ENCODE measurements at places on chromosomes 12 and 14. TPM values are rescaled to one million over a fixed set of nuclear protein-coding genes. Genes with fewer than 3 reads are reported as not detected.

The EIF5 gene
- total RNA-seq = 322 TPM

The CCNT1 gene
- 21.1 TPM for total RNA-seq

The PRKCH gene
- total RNA-seq = 4.2 TPM

The MUCL1 gene
- total RNA-seq = not detected

The RNASE7 gene
- total RNA-seq = not detected

The PLEK2 gene
- 2.8 TPM for total RNA-seq

The RASSF3 gene
- total RNA-seq = 7.7 TPM

The SLC6A15 gene
- total RNA-seq = 8.9 TPM

The PPP1R1A gene
- not detected for total RNA-seq

The CELA1 gene
- not detected for total RNA-seq

The ARPC3 gene
- 391 TPM for total RNA-seq

The CYP27B1 gene
- total RNA-seq = not detected

The NRL gene
- total RNA-seq = 4.1 TPM

The KLRG1 gene
- not detected for total RNA-seq

The GZMB gene
- not detected for total RNA-seq

The ABCC9 gene
- 20.0 TPM for total RNA-seq

The KRT79 gene
- total RNA-seq = not detected

The CHGA gene
- not detected for total RNA-seq

The SAMD15 gene
- 2.0 TPM for total RNA-seq

The MIP gene
- total RNA-seq = not detected

The GPR137C gene
- 0.49 TPM for total RNA-seq
